ENCODE measurements at places on chromosomes 7 and 10.
A peak's percentile ranks its signal among the peaks of the same experiment; 100 is the strongest.

DNA sequence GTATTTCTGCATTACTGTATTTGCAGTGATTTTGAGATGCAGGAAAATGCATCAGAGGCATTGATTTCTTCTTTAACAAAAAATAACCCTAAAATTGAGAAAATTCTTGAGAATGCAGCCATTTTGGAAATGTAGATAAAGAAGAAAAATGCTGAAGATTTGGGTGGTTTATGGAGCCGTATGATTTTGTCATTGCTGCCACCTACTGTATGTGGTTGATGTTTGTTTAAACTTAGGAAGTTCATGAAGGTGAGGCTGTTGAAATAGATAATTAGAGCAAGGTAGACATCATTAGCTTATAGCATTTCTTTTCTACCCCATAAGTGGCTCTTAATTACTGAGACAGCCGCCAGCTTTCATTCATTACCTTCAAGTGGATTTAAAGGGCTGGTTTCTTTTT, 92.1 kb upstream of the SAMD8 start:
- DNase-seq: no peak

GRCh38 chr10:98253499-98253898, 14.5 kb downstream of the LOXL4 start:
- no peak for DNase-seq

DNA sequence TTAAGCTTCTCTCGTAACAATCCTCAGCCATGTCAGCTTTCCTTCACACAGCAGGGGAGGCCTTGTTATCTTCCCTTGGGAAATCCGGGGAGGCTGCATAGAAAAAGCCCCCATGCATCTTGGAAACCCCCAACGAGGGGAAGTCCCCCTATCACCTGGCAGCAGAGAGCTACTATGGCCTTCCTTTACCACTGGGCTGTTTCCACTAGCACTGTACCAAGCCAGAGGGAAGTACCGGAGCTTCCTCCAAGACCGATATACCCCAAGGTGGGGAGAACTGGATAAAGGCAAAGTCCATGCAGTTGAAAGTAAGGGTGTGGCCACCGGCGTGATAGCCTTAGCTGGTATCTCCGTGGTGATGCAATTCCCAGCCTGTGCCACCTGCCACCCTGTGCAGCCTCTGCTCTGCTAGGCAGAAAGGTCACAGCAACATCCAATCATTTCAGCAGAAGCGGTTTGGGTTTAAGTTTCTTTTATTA, 4.4 kb upstream of the CLIP2 start:
- DNase-seq: no peak

GRCh38 chr10:92591550-92592022, 1.3 kb upstream of the KIF11 start:
- peak; percentile 67 for DNase-seq

- no peak for DNase-seq
These were observed 20.2 kb upstream of the ASL start for GRCh38 chr7:66055321-66055956.

- no peak for DNase-seq
These were observed 70.9 kb upstream of the LOXL4 start for GRCh38 chr10:98338896-98339295.

DNA sequence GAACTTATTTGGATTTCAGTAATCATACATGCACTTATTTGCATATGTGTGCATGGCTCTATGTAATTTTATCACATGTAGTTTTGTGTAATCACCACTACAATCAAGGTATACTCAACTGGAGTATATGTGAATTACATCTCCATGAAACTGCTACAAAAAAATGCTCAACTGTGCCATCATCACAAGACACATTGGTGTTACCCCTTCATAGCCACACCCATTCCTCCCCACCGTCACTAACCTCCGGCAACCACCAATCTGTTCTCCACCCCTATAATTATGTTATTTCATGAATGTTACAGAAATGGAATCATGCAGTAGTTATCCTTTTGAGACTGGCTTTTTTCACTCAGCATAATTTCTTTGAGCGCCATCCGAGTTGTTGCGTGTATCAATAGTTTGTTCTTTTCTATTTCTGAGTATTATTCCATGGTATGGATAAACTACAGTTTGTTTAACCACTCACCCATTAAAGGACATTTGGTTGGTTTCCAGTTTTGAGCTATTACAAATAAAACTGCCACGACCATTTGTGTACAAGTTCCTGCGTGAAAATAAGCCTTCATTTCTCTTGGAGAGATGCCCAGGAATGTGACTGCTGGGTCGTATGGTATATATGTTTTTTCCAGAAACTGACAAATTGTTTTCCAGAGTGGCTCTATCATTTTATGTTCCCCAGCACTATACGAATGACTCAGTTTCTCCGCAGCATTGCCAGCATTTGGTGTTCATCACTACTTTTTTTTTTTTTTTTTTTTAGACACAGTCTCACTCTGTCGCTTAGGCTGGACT, 11.3 kb upstream of the SMO start:
- DNase-seq: no peak

- no peak for DNase-seq
These were observed 474.6 kb downstream of the GRM8 start for GRCh38 chr7:126778101-126778500.

GRCh38 chr10:120365872-120366271, 91.2 kb upstream of the PLPP4 start:
- DNase-seq: no peak

- DNase-seq: no peak
These were observed 230.3 kb downstream of the ARHGAP12 start for GRCh38 chr10:31698181-31698830.

DNA sequence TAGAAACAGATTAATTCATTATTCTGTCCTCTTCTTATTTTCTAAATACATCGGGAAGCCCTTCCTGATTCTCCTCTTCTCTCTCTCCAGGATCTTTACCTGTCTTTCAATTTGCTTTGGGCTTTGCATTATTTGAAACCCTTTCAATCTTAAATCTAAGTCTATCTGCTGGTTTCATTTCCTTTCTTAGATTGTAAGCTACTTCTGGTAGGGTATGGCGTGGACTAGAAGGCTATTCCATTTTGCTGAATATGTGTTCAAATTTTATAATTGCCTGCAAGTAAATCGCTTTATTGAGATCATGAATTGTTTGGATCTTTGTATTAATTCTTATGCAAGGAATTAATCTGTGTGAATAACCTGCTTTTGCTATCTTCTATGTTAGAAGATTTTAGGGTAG, 11.1 kb downstream of the STAM start:
- DNase-seq: no peak

GRCh38 chr10:92834986-92835385, 13.3 kb upstream of the EXOC6 start:
- DNase-seq: no peak

GRCh38 chr10:132199268-132199853, 12.6 kb downstream of the DPYSL4 start:
- DNase-seq: no peak

DNA sequence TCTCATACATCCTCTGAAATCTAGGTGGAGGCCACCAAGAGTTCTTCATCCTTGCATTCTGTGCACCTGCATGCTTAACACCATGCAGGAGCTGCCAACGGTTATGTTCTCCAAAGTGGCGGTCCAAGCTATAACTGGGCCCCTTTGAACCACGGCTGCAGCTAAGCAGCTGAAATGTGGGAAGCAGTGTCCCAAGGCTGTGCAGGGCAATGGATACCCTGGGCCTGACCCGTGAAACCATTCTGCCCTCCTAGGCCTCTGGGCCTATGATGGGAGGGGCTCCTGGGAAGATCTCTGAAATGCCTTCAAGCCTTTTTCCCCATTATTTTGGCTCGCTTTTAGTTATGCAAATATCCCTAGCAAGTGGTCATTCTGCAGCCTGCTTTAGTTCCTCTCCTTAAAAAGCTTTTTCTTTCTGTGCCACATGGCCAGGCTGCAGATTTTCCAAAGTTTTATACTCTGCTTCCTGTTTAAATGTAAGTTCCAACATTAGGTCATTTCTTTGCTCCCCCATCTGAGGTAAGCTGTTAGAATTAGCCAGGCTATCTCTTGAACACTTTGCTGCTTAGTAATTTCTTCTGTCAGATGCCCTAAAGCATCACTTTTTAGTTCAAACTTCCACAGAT, 7.7 kb upstream of the GTPBP4 start:
- no peak for DNase-seq

DNA sequence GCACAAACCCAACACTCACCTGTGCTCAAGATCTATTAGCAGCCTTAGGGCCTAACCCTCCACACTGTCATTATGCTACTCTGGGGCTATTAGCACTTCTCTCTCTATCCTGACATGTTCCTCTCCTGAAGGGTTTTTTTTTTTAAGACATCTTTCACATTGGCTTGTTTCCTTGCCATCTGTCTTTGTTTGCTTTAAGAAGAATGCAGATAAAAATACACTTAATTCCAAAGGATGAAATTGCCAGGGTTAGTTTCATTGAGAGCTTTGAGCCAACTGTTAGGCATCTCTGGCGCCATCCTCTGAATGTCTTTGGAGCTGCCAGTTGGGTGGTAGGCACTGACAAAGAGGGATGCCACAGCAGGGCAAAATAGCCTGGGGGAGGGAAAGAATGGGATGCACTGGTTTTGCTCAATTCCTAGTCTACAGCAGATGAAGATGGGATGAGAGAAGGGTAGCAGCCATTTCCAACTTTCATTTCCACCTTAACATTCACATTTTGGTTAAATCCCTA, 399.2 kb downstream of the SORCS1 start:
- DNase-seq: no peak

GRCh38 chr10:80196270-80196949, 8.9 kb downstream of the ANXA11 start:
- DNase-seq: no peak

- DNase-seq: no peak
These were observed 358.7 kb downstream of the PHF14 start for GRCh38 chr7:11332186-11332864.

DNA sequence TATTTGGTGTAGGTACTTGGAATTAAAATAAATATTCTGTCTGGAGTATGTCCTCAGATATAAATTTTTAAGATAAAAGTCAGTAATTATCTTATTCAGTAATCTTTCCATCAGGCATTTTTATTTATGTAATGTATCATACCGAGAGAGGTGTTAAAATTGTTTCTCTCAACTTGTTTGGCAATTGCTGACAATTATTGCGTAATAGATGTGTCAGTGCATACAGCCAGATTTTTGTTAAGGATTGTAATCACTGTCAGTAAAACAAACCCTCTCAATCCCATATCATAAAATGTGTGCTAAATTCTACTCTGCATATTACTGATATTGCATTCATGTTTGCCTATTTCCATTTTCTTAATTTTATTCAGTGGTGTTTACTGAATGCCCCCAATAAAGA, 69.2 kb downstream of the CNTNAP2 start:
- DNase-seq: no peak

DNA sequence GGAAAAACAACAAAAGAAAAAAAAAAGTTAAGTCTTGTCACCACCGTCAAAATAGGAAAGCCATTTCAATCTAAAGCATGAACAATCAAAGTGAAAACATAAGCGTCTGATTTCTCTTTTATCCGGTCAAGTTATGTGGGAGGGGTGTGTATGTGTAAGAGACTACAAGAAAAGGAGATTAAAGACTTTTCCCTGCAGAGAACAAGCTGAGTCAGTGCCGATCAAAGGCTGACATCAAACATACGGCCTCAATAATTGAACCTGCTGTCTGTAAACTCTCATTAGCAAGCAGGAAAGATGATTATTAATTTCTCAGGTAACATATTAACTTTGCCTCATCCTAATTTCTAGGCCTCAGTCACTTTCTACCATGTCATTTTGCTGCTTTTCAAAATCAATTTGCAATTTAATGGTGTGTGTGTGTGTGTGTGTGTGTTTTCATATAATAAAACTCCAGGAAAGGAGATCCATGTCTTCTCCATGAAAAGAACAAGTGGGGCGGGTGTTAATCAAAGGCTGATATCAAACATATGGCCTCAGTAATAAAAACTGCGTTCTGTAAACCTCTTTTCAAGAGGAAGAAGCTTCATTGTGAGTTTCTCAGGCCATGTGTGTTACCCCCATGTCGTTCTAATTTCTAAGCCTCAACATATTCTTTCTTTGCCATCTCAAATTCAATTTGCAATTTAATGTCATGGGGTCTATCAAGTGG, 649.1 kb upstream of the SORCS1 start:
- DNase-seq: no peak

DNA sequence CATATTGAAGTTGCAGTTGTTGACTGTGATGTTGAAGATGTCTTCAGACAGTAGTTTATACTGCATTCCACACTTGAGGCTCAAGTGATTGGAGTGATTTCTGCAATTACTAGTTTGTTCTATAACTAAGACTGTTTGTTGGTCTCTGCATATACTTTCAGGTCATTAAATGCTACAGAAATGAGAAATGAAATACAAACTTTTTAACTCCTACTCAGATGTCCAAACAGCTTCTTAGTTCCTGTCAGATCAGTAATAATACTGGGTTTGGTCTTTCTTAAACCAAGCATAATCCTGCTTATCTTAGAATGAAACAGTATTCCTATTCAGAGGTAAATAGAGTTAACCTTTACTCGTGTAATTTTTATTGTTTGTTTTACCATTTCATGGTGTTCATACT, 115.9 kb downstream of the CCNY start:
- no peak for DNase-seq

GRCh38 chr10:35834877-35835494, 192.9 kb upstream of the FZD8 start:
- DNase-seq: no peak

GRCh38 chr7:42198974-42199668, 37.9 kb downstream of the GLI3 start:
- no peak for DNase-seq

DNA sequence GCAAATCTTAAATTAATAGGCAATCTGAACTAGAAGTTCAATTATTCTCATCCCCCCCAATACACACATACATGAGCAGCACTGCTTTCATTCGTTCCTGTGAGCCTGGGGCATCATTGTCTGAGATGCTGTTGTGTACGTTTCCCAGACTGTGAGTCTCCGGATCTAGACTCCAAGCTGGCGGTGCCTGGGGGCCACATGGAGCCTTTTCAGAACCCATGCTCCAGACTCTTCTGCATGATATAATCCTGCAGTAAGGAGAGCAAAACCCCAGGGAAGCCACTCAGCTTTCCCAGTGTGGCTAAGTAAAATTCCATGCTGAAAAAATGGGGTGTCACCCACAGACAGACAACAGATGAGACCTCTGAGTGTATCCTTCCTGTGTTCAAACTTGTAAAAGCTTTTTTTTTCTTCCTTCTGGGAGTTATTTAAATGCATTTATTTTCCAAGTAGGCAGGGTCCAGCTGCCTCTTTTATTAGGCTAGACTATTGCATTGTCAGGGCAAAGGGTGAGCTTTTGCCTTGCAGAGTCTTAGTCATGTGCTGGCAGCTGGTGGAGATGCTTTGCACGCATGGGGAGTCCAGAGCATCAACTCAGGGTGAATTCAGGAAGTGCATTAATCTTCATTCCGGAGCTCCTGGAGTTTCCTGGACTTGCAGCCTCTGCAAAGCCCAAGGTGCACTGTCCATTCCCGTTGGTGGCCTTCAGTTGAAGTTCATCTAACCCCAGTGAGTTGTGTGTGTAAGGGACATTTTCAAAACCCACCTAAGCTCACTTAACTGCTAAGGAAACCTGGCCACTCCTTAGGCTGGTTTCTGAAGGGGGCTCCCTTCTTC, 185.7 kb upstream of the ADO start:
- peak; percentile 32 for DNase-seq

- no peak for DNase-seq
These were observed 69.4 kb downstream of the CCSER2 start for GRCh38 chr10:84397735-84398144.
